SK-N-SH (cell line): ENCODE measurements at places on chromosomes 4 and X.
A peak's percentile ranks its signal among the peaks of the same experiment; 100 is the strongest.

GRCh38 chr4:153939570-153939969 lies 150.7 kb upstream of the SFRP2 start:
- no peak for DNase-seq

GRCh38 chr4:7824218-7824617 lies 115.4 kb downstream of the AFAP1 start:
- DNase-seq: no peak

DNA sequence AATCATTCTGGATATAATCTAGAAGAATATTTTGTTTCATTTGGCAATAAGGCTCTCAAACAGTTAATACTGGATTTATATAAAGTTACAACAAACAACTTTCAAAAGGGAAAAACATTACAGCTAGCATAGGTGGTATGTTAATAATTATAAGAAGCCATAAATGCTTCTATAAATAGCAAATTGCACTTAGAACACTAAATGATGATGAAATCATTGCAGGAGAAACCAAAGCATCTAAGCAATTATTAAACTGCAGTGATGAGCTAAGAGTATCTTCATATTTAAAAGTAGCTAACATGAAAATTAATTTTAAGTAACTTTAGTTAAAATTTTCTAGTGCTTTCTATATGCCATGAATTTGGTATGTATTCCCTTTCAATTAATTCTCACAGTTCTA lies 189.5 kb downstream of the CENPC start:
- no peak for DNase-seq

DNA sequence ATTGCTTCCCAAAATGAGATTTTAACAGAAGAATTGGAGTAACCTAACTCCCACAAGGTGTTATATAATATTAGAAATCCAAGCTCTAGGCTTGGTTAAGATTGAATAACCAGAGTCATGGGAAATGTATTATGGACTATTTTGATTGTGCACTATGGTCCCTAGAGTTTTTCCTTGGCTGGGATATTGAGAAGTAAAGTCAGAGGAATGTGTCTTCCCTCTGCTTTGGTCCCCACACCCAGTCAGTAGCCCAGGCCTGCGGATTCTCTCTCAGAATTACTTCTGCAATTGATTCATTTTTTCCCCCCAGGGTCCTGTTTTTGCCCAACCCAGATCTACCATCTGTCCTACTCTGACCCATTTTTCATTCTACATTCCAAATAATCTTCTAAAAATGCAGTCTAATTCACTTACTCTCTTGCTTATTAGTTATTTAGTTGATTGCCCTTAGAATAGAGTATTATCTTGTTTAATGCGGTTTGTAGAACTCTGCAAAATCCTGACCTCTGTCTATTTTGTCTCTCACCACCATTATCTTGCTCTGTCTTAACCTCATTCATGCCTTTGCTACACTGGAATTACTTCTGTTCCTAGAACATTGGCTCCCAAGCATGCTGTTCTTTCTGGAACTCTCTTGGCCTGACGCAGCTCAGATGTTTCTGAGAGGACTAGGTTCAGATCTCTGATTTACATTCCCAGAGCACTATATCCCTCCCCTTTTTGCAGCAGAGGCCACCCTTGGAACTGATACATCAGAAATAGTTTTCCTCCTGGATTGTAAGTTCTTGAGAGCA lies 23.6 kb downstream of the GUCY1A1 start:
- DNase-seq: no peak

DNA sequence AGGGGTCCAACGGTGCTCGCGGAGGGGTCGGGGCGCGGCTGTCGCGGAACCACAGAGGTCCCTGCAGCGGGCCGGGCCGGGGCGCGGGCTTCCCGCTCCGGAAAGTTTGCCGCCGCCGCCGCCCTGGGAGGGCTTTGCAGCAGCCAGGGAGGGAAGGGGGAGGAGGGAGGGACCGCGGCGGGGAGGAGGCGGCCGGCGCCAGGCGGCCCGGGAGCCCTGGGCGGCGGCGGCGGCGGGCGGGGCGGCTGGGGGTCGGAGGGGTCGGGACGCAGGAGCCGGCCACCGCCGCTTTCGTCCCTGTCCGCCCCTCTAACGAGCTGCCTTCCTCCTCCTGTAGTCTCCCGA lies 375 bp downstream of the FGFR3 start:
- DNase-seq: peak; percentile 83

- no peak for DNase-seq
Observed at GRCh38 chr4:75976177-75976576, 14.6 kb downstream of the SDAD1 start.

GRCh38 chrX:107857837-107858236 lies 32.2 kb downstream of the MID2 start:
- DNase-seq: no peak

GRCh38 chr4:151573945-151574344 lies 165.0 kb downstream of the FHIP1A start:
- no peak for DNase-seq

- DNase-seq: no peak
Observed at GRCh38 chr4:81494031-81494431, 22.3 kb upstream of the RASGEF1B start.

GRCh38 chr4:122643257-122643656 lies 22.4 kb upstream of the IL21 start:
- DNase-seq: no peak

DNA sequence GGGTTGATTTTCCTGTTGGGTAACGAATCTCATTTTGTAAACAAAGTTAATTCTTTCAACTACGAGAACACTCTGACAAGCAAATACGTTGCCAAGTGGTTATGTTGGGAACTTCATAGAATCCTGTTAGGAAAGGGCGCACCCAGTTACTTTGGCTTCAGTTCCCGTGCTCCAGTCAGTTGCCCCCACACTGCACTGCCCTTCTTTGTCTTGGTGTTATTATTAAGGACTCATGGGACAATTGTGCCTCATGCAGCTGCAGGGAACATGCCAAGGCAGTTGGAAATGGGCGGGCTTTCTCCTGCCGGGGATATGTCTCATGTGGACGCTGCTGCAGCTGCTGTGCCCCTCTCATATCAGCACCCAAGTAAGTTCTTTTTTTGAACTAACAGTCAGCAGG lies 28.9 kb downstream of the OFD1 start:
- no peak for DNase-seq

- DNase-seq: no peak
Observed at GRCh38 chr4:45043911-45044310, 317.6 kb upstream of the GNPDA2 start.

GRCh38 chr4:132770776-132771175 lies 378.3 kb upstream of the PCDH10 start:
- no peak for DNase-seq

GRCh38 chr4:26746802-26747213 lies 113.8 kb upstream of the STIM2 start:
- DNase-seq: no peak

- DNase-seq: no peak
Observed at GRCh38 chr4:40455340-40455902, 120.3 kb downstream of the CHRNA9 start.

- DNase-seq: no peak
Observed at GRCh38 chr4:147725673-147726072, 6.2 kb upstream of the ARHGAP10 start.

- DNase-seq: no peak
Observed at GRCh38 chr4:165539801-165540200, 161.0 kb downstream of the CPE start.

- DNase-seq: no peak
Observed at GRCh38 chr4:2101346-2102044, 42.4 kb downstream of the NAT8L start.

DNA sequence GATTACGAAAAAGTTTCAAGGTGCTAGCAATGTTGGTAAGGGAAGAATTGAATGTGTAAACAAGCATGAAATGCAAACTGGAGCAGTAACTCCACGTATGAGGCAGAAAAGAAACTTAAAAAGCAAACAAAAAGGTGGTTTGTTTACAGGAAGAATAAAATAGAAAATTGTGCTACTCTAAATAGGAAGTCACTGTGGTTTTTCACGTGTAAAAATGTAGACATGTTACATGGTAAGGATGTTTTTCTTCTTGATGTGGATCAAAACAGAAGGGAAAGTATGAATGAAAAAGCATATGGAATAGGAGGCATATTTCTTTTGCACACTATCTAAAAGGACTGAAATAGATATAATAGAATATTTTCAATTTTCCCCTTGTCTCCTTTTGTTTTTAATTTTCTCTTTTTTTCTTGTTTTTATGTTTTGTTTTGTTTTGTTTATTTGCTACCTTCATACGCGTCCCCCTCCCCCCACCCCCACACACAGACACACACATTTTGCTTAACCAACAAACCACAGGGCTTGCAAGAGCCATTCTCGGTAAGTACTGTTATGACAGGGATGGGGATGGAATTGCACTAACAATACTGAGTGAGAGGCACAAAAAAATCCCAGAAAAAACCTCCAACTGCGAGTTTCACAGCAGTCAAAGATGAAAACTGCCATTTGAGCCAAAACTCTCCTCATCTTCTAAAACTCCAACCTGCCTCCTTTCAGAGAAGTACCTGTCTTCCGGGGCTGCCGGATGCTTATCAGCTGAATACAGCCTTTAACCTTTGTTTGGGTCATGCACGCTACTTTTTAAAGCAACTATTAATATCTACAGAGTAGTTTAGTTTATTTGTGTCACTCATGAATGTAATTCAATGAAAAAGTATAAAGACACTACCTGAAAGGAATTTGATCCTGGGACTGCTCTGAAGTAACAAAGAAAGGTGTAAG lies 135.8 kb downstream of the IL15 start:
- no peak for DNase-seq

- DNase-seq: no peak
Observed at GRCh38 chr4:66572949-66573348, 902.7 kb upstream of the EPHA5 start.

DNA sequence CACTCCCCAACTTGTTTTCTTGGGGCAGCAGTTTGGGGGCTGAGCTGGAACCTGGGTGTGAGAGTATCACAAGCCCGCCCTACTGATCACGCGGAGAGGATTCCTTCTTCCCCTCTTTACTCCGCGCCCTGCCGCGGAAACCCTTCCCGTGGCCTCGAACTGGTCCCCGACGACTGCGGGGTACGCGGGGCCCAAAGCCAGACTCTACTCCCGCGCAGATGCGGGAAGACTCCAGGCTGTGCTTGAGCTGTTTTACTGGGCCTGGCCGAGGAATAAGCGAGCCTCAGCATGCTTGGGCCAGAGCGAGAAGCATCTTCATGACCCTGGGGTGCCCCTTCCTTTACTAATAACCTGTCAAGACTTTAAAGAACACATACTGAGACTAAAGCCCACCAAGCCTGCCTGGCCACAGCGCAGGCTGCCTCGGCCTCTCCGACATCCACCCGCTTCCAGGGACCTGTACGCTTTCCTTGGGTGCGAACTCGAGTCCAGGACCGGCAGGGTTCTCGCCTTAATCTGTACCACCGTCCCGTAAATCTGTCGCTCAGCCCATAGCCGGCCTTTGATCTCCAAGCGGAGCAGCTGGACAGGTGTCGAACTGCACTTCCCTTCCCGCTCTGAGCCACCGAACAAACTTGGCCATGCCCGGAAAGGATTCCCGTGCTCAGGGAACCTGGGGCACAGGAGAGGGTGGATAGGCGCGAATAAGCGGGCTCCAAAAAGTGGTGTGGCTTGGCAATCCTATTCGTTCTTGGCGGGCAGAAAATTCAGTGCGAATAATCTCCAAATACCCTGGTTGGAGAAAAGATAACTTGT lies 55.0 kb upstream of the TMEM33 start:
- DNase-seq: peak; percentile 47

DNA sequence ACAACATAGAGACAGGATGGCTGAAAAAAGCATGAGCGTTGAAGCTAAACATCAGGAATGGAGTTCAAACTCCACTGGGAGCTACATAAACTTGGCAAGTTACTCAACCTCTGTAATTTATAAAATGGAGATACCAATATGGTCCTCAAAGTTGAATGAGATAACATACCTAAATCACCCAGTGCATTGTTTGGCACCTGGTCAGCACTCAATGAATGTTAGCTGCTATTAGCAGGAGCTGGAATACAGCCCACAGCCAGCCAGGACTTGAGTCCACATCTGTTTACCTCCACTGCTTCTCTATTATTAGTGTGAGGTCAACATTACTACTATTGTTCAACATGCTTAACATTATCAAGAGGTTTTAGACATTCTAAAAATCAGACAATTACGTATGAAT lies 97.9 kb downstream of the NR3C2 start:
- no peak for DNase-seq

- no peak for DNase-seq
Observed at GRCh38 chrX:150605603-150606002, 37.2 kb downstream of the MTM1 start.

DNA sequence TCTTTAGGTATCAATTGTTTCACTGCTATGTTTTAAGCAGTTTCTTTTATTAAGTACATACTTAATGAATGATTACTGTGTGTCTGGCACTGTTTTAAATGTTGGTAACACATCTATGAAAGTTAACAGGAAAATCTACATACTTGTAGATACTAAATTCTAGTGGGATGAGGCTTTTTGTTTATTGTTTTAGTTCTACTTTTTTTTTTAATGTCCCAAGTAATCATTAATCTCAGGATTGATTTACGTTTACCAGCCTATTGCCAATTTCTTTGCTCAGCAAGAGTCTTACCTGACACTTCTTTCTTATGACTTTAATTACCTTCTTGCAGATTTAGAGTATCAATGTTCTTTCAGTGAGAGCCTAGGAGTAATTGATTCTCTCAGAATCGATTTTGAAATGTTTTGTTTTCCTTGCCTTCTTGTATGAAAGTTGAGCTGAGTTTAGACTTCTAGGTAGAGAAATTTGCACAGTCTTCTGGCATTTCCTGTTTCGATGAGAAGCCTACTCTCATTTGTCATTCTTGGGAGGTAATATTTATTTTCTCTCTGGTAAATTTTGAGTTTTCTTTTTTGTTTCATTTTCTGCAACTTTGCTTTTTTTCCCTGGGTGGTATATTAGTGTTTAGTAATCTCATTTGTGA lies 235.2 kb upstream of the ANKRD50 start:
- no peak for DNase-seq

DNA sequence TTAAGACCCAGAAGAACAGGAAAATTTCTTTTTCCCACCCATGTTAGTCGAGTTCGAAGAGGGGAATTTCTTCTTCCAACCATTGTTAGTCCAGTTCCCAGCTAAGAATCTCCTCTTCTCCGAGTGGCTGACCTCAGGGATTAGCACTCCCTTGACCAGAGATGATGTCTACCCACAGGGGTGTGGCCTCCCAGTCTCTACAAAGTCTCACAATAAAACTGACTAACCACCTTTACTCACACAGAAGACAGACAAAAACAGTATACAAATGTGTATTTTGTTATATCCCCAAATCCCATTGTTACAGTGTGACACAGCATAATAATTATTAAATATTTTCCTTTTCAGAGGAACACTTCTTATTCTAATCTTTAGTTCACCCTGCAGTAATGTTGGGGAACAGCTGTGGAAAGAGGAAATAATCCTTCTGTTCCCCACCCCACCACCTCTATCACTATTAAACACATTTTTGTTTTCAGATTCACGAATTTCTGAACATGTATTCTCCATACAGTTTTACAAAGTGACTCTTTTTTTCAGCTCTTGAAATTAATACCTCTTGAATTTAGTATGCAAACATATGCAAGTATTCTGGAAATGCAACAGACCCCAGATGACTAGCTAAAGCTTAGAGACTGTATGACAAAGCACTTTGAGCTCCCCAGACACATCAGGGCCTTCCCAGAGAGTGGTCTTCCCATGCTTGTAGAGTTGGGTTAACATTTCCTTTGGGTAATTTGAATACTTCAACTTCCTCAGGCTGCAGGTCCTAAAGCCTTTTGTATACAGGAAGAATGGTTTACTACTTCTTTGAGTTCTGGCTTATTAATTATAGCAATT lies 62.5 kb upstream of the NFKB1 start:
- DNase-seq: no peak
